ENCODE measurements at places on chromosomes 12 and 14.

GRCh38 chr12:3077572-3078081 is 448 bp downstream of the TSPAN9 start:
- DNase-seq = no peak

DNA sequence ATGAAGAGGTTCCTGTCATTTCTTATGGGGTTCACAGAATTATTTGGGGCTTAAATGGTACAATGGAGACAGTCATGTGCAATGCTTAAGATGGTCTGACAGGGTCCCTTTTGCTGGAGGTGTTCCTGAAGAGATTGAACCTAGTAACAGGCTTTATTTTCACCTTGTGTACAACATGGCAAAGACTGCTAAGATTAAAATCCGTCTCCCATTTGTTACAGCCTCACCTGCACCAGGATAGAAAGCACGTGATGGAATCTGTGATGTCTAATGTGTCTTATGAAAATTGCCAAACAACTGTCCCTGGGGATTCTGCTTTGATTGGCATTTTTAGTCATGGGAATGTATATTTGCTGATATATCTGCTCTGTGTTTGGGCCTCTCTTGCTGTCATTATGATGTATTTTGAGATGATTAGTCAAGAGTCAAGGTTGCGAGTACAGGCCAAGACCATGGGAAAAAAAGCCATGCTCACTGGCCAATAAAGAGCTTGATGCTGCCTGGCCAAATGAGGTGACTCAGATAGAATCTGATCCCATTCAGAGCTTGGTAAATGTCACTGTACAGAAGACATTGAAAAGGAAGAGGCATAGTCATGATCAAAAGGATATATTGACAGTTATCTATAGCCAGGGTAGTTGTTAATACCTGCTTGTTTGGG is 96.1 kb downstream of the FLRT2 start:
- peak; percentile 14 for DNase-seq

- DNase-seq = no peak
Observed at GRCh38 chr12:80559766-80560165, 115.7 kb downstream of the PTPRQ start.

DNA sequence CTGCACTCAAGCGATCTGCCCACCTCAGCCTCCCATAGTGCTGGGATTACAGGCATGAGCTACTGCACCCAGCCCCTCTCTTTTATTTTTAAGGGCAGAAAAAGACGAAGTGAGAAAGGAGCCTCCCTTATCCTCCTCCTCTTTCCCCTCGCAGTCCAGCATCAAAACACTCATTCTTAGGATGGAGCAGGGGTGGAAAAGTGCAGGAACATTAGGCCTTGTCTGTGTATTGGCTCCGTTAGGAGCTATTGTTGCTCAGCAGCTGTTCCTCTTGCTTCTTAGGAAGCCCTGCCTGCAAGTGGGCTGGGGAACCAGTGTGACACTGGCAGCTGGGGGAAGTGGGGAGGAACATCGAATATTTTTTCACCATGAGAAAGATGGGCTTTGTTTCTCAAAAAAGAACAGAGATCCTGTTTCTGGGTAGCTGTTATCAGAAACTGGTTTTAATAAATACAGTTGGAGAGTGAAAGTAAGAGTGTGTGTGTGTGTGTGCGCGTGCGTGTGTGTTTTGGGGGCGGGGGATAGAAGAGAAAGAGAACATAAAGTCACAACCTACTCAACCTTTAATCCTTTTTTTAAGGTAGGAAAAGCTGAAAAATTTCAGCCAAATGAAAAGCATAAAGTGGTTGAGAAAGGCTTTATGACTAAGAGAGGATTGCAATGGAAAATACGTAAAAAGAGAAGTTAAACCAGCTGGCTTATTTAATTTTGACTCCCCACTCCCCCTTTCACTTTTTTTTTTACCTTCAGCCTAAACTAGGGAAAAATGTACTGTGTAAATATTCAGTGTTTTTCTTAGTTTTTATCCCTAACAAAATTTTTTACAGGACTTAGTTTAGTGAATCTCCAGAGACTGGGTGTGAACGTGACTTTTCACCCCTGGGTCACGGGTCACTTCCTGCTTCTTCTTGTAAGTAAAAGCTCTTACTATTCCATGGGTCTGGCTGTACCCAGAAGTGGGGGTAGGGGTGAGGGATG is 197.2 kb upstream of the PLEKHG7 start:
- DNase-seq = peak; percentile 30

- DNase-seq = no peak
Observed at GRCh38 chr14:51897791-51898355, 37.5 kb downstream of the GNG2 start.

DNA sequence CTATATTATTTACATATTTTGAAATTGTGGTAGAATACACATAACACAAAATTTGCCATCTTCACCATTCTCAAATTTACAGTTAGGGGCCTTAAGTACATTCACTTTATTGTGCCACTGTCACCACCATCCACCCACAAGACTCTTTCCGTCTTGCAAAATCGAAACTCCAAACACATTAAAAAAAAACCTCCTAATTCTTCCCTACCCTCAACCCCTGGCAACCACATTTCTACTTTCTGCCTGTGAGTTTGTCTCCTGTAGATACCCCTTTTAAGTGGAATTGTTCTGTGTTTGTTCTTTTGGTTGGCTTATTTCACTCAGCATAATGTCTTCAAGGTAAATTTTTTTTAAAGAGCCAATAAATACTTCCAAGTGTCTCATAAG is 31.6 kb upstream of the AMIGO2 start:
- no peak for DNase-seq

DNA sequence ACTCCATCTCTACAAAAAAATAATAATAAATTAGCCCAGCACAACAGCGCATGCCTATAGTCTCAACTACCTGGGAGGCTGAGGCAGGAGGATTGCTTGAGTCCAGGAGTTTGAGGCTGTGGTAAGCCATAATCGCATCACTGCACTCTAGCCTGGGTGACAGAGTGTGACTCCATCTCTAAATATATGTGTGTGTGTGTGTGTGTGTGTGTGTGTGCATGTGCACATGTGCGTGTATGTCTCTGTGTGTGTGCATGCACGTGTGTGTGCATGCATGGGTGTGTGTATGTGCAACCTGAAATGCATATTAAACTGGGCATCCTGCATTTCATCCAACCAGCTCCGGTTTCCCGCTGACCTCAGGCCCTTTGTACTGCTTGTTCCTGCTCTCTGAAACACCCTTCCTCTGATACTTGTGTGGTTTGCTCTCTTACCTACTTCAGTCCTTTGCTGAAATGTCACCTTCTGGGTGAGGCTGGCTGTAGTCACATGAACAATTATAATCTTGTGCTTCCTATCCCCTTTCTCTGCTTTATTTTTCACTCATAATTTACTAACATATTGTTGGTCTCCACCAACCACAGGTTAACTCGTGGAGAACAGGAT is 46.9 kb downstream of the PHLDA1 start:
- DNase-seq = no peak

DNA sequence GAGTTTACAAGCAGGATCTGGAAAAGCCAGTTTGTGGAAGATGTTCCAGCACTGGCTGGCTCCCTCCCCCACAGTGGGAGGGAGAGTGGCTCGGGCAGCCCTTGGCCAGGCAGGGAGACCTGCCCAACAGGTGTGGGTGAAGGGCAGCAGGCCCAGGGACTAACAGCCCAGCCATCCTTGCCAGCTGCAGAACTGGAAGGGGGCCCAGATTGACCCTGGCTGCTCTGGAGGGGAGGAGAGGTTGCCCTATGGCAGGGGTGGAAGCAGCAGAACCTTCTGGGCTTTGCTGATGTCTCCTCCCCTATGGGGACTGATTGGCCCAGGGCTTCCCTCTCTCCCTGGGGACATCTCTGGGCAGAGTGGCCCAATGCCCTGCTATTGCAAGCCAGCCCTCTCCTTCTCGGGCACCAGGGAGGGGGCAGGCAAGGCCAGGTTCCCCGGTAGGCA is 20.5 kb downstream of the IRF2BPL start:
- no peak for DNase-seq

- no peak for DNase-seq
Observed at GRCh38 chr14:104076743-104077142, 8.8 kb upstream of the ASPG start.

DNA sequence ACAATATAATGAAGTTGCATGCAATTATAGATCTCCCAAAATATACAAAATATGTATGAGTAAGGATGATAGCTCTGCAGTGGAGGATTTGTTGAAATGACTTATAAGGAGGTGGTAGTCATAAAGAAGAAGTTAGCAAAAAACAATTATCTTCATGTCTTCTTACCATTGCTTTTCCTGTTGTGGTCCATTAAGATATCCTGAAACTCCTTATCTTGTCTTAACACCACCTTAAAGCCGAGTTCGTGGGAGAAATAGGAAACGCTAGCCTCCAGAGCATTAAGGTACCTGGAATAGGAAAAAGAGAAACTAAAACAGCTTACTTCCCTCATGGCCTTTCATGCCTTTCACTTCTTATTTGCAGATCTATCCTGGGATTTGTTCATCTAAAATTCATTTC is 15.2 kb downstream of the GUCY2C start:
- DNase-seq = no peak

DNA sequence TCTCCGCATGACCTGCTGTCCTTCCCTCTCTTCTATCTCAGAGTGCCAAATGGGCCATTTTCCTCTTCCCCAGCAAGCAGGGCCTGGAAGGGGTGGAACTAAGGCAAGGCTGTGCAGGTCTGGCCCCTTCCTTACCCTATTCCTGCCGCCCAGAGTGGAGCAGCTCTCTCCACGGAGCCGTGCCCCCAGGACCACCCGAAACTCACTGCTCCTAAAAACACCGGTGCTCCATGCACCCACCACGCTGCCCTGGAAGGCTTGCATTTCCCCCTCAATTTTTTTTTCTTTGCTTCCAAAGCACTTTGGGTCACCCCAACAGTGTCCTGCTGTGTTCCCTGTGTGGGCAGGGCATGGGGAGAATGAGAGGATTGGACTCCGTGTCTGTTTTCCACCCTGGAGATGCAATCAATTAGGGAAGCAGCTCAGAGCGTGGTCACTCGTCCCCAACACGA is 48.5 kb upstream of the MEG3 start:
- DNase-seq = no peak

- DNase-seq = no peak
Observed at GRCh38 chr14:65676361-65677014, 264.0 kb downstream of the FUT8 start.

GRCh38 chr12:108745641-108746040 is 14.3 kb upstream of the CORO1C start:
- no peak for DNase-seq

DNA sequence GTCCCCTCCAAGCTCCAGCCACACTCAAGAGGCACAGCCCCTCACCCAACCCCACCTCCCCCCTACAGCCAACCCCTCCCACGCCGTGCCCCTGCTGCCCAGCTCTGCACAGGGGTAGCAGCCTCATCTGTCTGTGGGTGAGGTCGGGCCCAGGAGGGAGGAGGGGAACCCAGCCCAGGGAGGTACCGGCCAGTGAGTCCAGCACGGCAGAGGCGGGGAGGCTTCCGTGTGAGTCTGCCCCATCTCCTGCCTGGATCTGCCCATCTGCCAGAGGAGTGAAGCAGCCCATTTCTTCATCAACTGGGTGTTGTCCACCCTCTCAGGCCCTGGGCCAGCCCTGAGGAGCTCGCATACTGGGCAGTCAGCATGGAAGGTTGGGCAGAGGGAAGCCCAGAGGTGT is 54.2 kb downstream of the CCNK start:
- DNase-seq = no peak

DNA sequence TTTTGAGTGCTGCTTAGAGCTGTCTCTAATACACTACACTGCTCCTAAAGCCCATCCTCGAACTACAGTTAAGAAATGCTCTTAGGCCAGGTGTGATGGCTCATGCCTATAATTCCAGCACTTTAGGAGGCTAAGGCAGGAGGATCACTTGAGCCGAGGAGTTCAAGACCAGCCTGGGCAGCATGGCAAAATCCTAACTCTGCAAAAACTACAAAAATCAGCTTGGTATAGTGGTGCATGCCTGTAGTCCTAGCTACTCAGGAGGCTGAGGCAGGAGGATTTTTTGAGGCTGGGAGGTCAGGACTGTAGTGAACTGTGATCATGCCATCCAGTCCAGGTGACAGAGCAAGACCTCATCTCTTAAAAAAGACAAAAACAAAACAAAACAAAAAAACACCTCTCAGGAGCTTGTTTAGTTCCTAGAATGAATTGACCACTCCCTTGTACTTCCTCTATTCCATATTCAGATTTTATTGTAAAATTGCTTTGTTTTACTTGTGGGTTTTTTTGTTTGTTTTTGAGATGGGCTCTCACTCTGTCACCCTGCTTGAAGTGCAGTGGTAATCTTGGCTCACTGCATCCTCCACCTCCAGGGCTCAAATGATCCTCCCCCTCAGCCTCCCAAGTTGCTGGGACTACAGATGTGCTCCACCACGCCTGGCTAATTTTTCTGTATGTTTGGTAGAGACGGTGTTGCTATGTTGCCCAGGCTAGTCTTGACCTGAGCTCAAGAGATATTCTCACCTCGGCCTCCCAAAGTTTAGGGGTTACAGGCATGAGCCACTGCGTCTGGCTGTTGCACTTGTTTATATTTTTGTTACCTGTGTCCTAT is 13.6 kb downstream of the MDM2 start:
- DNase-seq = no peak

- peak; percentile 44 for DNase-seq
Observed at GRCh38 chr14:76348898-76349297, 27.0 kb upstream of the ESRRB start.

GRCh38 chr12:108530161-108530560 is 15.1 kb downstream of the FICD start:
- no peak for DNase-seq

GRCh38 chr12:65810036-65810435 is 14.2 kb upstream of the HMGA2 start:
- peak; percentile 41 for DNase-seq

DNA sequence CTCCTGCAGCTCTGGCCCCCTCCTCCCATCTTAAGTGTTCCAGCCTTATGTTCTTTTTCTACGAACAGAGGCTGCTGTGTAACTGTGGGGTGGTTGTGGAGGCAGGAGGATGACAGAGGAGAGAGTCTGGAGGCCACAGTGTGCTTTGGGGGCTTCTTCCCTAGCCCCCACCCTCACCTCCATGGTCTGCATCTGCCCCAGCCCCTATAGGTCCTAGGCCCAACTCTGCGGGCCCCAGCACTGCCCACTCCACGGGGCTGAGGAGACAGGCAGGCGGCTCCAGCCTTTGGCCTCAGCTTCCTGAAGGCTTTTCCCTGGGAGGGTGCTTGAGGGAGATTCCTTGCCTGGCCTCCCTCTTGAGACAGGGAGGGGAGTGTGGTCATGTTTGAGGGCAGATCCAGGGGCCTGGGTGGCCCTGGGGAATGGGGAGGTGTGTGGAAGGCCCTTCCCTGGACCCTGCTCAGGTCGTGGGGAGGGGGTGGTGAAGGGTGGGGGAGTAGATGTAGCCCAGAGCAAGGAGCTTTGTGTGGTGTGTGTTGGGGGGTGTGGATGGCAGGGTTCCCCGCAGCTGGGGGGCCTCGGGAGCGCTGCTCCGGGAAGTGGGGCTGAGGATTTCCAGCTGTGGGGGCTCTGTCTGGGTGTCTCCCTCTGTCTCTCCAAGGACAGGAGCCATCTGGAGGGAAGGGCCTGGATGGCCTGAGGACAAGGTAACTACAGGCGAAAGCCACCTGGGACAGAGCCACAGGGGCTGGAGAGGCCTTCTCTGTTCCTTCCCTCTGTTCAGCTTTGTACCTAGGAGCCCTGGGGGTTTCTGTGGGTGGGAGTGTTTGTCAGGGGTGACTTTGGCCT is 1.1 kb downstream of the SMIM41 start:
- no peak for DNase-seq

GRCh38 chr14:95192311-95192710 is 35.0 kb upstream of the DICER1 start:
- DNase-seq = no peak

Measured in stromal cell of bone marrow (primary cell).